Fibroblast of skin of scalp (primary cell): ENCODE measurements at places on chromosomes 1 and 21.

- DNase-seq, result no peak
These were observed 321.3 kb downstream of the CAMTA1 start for GRCh38 chr1:7106442-7107108.

DNA sequence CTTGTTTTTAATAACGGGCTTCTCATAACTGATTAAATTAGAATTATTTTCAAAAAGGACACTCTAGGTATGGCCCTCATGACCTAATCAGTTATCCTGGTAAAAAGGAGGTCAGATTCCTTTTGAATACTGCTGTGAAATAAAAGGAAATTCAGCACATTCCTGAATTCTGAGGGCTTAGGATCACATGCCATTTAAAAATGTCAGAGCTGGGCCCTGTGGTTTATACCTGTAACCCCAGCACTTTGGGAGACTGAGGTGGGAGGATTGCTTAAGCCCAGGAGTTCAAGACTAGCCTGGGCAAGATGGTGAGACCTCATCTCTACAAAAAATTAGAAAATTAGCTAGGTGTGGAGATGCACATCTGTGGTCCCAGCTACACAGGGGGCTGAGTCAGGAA is 18.0 kb upstream of the RABGGTB start:
- peak; percentile 31 for DNase-seq

GRCh38 chr1:88990426-88990825 is 2.0 kb downstream of the KYAT3 start:
- DNase-seq, result no peak

GRCh38 chr1:99062192-99062591 is 57.5 kb upstream of the PLPPR5 start:
- DNase-seq, result no peak

GRCh38 chr1:184959626-184960025 is 14.7 kb downstream of the NIBAN1 start:
- DNase-seq, result no peak

DNA sequence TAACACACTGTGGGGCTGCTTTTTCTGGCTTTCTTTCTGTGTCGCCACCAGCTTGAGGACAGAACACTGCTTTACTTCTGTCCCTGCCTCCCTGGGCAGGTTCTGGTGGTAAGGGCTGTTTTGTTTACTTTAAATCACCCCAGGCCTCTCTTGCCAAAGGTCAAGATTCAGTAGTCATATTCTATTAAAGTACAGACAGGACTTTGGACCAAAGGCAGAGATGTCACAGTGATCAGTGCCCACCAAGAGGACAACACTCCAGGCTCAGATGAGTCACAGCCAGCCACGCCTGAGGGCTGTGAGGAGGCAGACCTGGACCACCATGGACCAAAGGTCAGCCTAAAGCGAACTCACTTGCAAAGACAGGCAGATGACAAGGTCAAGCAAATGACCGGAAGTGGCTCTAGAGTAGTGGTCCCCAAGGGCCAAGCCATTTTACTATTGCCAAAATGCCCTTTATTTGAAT is 200.0 kb downstream of the RHOU start:
- DNase-seq, result no peak

- DNase-seq, result no peak
These were observed 41.2 kb upstream of the CR1L start for GRCh38 chr1:207603777-207604176.

DNA sequence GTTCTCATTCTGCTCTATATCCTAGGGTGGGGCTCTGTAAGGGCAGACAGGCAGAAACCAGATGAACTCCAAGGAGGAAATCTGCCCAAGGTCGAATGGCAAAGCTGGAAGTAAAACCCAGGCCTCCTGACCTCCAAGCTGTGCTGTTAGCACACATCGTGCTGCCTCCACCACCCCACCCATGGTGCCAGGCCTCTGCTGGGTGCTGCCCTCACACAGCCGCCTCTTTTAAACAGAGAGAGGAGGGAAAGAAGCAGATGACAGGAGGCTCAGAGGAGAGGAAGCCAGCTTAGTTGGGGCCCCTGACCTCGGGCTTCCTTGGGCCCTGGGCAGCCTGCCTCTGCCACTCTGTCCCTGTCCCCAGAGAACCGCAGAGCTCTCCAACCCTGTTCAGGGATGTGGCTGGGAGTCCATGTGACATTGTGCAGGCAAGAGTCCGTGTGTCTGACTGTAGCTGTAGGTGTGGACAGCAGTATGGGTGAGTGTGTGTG is 1.1 kb downstream of the SYNC start:
- no peak for DNase-seq

DNA sequence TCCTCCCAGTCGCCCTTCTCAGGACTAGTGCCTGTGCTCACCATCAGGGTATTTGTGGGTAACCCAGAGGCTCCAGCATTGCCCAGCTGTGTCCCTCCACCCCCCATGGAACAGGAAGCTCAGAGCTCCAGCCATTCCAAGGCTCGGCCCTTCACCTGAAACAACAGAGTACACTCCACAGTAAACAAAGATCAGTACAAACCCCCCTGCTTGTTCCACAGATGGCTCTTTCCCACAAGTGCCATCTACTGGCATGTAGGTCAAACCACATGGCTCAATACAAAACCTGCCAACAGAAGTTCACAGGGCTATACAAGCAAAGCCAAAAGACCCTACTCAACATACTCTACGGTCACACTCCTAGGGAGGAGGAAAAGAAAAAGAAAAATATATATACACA is 258.7 kb downstream of the AGBL4 start:
- DNase-seq, result no peak

DNA sequence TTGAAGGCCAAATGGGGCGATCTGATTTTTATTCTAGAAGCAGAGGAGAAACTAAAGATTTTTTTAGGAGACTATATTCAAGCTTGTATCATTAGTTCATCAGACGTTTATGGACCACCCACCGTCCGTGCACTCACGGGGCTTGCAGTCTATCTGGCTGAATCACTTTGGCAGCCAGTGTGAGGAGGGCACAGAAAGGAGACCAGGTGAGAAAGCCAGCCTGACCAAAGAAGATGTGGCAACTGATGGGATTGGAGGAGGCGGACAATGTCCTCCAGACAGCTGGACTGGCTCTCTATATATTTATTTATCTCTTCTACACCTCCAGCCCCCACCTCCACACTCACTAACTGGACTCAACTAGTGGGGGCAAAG is 822 bp upstream of the ELOVL1 start:
- DNase-seq, result peak; percentile 19

DNA sequence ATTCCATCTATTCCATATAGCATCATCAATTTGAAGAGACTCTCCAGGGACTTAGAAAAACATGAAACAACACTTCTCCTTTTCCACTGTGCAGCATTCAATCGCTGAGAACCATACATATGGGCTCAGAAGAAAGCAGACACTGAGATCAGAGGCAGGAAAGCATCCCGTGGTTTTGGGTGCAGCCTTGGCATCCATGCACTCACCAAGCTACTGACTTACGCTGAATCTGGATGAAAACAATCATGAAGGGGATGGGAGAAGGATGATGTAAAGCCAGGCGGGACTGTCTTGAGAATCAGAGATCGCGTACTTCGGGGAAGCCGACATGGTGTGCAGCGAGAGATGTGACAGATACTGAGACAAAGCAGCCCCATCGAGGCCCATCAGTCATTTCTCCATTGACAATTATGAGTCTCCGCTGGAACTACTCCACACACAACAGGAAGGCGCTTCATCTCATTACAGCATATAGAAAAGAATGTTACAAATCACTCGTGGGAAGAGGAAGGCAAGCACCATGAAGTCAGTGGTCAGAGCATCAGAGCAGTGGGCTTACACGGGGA is 2.3 kb upstream of the TIAM1 start:
- DNase-seq, result peak; percentile 30

DNA sequence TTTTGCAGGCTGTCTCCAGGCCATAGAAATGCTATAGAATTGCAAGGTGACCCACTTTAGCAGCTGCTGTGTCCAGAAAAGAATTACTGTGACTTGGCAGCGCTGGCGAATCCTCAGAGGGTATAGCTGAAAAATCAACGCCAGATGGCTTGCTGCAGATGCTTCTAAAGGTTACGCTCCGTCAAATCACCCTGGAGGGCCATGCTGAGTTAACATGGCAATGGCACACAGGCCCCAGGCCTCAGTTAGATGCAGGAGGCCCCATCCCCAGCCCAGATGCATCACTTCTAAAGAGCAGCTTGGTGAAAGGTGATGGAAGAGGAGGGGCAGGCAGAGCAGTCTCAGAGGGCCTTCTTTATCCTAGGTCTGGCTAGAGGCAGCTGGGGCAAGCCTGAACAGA is 18.0 kb downstream of the KIAA1614 start:
- DNase-seq, result no peak

GRCh38 chr1:71850936-71851335 is 431.4 kb downstream of the NEGR1 start:
- DNase-seq, result no peak

- no peak for DNase-seq
These were observed 130.7 kb downstream of the SLC30A10 start for GRCh38 chr1:219797683-219798082.
